ENCODE measurements at places on chromosomes 1 and 21.

- DNase-seq = no peak
Measured at GRCh38 chr1:178916448-178917174, 45.7 kb upstream of the ANGPTL1 start.

DNA sequence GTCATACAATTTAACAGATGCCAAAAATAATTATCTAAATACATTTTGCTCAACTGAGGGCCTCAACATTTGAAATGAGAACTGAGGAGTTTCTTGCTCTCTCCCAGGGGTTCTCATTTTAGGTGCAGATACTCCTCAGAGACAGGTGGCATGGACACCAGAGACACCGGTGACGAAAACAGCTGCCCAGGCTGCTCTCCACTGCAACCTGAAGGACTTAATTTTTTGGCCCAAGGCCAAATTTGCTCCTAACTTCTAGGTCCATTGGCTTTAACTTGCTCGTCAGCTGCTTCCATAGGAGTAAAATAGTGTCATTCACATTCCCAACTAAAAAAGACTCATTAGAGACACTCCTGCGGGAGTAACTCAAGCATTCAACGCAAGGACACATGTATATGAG is 87.0 kb downstream of the NRIP1 start:
- peak; percentile 24 for DNase-seq

DNA sequence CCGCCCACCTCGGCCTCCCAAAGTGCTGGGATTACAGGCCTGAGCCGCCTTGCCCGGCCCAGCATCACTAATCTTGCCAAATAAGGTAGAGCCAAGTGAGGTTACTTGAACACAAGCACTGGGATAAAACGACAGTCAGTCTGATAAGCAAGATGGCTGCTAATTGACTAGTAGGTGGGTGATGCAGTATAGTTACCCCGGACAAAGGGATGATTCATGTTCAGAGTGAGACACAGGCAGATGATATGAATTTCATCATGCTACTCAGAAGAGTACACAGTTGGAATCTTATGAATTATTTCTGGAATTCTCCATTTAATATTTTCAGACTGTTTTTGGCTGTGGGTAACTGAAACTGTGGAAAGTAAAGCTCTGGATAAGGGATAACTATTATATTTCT is 178.4 kb downstream of the USP25 start:
- no peak for DNase-seq

GRCh38 chr1:57324388-57324787 is 99.5 kb downstream of the DAB1 start:
- no peak for DNase-seq

DNA sequence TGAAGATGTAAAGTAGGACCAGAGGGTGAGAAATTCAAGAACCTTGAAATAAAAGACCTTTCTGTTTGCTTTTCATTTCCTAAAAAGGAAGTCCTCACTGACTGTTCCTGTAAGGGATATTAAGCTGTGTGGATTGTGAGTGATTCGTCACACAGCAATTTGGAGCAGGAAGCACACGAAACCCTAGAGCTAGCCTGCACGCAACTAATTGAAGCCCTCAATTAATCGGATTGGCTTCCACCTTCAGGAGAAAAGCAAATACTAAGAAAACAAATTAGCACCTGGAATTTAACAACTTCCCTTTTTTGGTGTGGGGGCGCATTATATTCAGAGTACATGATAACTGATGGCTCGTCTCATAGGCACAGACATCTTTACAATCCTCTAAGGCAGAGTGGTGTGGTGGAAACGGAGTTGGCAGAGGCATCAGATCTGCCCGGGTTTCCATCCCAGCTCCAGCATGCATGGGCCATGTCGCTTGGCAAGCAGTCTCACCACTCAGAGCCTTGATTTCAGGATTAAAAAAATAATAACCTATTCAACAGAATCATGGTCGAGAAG is 95.2 kb downstream of the KCNJ15 start:
- no peak for DNase-seq

DNA sequence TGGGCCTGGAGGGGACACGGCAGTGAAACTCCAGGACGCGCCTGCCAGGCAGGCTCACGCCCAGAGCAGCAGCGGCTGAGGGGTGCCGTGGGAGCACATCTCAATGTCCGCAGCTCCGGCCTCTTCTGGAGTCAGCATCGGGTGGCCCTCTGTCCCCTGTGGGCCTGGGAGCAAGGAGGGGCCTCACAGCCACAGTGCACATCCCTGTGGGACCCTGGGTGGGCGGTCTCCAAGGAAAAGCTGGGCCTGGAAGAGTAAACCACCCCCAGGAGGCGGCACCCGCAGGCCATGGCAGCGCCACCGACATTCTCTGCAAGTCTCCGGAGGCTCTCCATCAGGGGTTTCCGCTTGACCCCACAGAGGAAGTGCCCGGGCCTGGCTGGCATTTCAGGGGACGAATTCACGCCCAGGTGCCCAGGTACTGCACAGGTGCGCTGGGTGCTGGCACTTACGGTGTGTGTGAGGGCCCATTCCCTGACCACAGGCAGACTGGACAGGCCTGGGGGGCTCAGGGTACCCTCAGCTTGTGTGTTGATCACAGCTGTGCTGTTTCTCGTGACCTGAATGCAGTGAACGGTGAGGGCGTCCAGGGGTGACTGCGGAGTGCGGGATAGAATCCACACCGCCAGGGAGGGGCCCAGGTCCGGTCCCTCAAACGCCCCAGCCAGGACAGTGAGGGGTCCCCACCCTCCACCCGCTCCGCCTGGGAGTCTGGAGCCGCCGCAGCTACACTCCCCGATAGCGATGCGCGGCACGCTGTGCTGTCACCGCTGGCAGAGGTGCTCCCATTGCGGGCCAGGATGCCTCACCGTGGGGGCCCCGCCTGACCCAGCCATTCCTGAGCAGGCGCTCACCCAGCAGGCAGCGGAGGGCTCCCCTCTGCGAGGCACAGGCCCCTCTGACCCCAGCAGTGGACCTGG is 16.6 kb upstream of the RNF223 start:
- DNase-seq = peak; percentile 22

DNA sequence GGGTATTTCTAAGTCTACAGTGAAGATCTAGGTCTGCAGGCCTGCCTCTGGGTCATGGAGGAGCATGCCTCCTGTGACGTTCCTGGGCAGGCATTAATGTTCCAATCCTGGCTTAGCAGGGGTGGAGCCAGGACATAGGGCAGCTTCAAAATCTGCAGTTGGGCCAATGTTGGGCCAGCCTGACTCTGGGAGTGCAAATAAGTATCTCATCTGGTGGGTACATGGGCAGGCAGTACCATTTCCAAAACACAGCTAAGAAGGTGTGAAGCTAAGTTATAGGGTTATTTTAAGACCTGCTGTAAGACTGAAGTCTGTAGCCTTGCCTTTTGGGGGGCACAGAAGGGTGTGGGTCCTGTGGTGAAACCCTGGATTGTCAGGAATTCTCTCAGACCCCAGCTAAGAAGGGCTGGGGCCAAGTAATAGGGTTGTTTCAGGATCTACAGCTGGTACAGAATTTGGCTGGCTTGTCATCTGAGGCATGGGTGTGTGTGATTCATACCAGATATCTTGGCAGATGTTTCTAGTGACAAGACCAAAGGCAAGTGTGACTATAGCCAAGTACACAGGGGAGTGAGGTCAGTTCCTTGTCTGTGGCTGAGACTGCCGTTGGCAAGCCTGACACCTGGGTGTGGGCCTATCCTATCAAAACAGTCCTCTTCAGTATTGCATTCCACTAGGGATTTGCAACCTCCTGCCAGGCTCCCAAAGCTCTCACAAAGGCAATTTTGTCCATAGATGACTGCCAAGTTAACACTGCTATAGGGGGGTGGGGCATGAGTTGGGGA is 468.7 kb upstream of the B3GALT2 start:
- DNase-seq = no peak

DNA sequence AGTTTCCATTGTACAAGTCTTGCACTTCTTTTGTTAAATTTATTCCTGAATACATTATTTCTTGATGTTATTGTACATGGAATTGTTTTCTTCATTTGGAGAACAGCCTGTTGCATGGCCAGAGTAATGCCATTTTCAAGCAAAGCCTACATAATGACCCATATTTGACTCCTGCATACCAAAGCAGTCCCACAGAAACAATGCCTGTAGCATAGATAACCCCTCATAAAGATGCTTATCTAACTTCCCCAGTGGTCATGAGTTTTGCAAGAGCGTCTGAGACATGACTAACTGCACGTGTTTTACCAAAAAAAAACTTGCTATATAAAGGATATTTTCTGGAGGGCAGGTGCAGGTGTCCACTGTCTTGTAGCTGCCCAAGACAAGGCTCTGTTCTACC is 30.3 kb upstream of the RLF start:
- DNase-seq = no peak

DNA sequence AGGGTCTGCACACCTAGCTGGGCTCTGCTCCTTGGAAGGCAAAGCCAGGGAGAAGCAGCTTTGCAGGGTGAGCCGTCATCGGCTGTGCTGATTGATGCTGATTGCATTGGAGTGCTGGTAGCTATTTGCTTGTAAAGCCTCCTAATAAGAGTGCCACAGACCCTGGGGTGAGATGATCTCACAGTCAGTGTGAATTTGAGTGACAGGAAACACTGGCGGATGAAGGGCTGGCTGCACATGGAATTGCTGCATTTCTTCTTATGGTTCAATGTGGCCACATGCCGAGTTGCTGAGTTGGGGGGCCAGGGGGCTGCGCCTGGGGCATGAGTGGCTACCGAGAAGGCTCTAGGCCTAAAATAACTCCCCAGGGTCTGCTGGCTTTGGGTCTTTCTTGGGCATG is 138.2 kb upstream of the CACNA1E start:
- no peak for DNase-seq

DNA sequence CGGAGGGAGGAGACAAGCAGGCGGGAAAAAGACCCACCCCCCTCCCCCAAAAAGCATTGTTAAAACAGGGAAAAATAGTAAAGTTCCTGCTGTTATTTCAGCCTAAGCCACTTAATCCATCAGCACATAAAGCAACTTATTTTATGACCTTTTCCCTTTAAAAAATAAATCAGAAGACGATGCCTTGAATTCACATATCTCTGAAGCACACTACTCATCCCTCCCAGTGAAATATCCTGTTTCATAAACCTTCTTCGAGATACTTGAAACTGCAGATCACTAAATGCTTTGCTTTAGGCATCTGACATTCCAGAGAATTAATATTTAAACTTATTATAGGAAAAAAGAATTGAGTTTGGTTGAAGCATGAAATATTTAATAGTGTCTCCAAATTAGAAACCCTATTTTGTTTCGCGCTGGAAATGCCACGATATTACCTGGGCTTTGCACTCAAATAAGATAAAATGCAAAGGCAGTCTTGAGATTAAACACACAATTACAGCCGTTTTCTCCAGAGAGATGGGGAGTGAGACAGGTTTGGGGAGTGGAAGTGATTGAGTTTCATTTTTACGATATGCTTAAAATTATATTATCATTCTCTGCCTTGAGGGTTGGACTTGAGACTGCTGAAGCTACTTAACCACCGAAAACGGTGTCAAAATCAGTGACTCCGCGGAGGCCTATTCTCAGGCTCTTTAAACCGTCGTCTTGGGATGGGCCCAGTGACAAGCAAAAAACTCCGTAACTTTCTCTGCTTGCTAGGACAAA is 9.3 kb downstream of the GLIS1 start:
- DNase-seq = no peak

- no peak for DNase-seq
Measured at GRCh38 chr1:99233446-99233845, 30.8 kb upstream of the PLPPR4 start.

- no peak for DNase-seq
Measured at GRCh38 chr1:109481646-109482045, 2.1 kb upstream of the ATXN7L2 start.

DNA sequence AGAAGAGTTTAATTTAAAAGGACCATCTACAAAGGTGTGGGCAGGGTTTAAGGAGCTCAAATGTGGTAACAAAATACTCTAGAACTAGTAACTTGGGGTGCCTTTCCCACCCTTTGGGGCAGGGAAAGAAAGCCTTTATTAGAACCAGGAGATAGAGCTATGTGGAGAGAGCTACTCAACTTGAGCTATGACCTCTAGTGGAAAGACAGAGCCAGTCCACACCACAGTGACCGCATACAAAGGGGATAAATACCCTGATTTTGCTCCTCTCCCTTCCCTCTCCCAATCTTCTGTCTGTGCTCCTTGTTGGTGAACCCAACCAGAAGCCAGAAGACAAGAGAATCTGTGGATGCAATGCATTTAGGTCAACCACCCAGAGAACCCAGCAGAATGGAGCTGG is 54.4 kb upstream of the JAK1 start:
- DNase-seq = no peak

DNA sequence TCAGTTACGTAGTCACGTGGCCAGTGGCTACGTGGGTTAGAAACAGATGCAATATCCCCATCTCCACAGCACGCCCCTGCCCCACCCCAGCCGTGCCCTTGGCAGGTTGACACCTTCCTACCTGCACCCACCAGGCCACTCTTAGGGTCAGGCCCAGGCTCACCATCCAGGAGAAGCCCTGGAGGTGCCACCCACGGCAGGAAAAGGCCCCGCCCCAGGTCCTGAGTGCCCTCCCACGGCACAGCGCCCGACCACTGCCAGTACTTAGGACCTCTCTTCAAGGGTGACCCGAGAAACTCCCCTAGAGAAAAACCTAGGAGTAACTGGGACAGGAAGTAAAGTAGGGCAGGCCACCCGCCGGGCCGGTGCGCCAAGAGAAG is 1.5 kb downstream of the C1orf35 start:
- peak; percentile 24 for DNase-seq

DNA sequence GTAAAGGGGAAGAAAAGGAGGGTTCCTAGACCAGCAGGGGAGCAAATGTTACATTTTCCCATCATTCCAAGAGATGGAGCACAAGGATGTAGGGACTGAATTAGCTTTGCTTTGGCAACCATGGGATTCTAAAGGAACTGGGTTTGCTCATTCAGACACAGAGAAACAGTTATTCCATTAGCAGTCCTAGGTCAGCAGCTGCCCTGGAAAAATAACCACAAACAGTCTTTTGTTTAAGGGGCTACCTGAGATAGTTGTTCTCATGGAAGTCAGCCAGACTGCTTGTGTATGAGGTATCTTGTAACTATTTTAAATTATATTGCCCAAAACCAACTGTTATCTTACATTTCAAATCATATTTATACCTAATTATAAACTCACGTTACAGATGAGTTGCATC is 58.4 kb upstream of the VCAM1 start:
- DNase-seq = no peak

DNA sequence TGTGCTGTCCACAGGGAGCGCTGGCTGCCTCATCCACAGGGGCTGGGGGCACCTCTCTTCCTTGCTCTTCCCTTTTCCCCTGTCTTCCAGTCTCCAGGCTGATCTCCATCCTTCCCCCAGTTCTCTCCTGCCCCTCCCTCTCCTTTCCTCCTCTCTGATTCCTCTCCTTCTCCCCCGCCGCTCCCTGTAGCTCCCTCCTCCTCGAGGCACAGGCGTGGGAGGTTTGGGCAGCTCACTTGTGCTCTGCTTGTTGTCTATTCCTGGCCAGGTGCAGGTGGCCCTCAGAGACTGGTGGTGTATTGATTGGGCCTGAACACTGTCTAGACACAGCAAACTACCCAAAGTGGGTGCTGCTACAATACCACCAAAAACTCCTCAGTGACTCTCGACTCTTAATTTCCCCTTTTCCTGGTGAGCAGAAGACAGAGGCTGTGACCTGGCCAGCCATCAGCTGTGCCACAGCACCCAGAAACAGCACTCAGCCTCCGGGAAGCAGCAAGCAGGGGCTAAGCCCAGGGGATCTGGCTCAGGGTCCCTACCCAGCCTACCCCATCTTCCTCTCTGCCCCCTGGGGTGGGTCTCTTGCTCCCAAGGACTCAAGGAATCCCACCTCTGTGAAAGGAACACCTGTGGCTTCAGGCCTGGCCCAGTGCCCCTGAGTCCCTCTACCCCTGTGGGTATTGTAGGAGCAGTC is 93.3 kb downstream of the DDX20 start:
- no peak for DNase-seq

Data from femur (tissue), 1 donor.